Activated T-helper 1 cell treated with anti-CD3 and anti-CD28 coated beads, Interleukin-2, amount 50 U/mL, for 16 hours (primary cell): ENCODE measurements at places on chromosomes 2 and 18.

GRCh38 chr18:31658670-31659575, 25.5 kb downstream of the B4GALT6 start:
- no peak for DNase-seq

DNA sequence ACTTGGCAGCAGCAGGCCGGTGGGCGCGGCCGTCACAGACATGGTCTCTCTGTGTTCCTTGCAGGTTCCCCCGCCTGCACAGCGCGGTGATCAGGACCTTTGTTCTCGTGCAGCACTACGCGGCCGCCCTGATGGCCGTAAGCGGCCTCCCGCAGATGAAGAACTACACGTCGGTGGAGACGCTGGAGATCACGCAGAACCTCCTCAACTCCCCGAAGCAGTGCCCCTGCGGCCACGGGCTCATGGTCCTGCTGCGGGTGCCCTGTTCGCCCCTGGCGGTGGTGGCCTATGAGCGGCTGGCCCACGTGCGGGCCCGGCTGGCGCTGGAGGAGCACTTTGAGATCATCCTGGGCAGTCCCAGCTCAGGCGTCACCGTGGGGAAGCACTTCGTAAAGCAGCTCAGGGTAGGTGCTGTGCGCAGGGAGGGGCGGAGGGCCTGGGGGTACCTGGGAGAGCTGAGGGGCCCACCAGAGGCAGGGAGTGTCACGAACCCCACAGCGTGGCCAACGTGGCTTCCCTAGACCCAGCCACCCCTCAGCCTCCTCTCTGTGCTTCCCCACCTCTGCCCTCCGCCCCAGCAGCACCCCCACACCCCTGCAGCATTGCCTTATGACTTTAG, 59.3 kb downstream of the NTSR2 start:
- no peak for DNase-seq

GRCh38 chr2:173350383-173350782, 4.3 kb upstream of the CDCA7 start:
- no peak for DNase-seq

GRCh38 chr2:48258481-48259149, 271.3 kb upstream of the STON1 start:
- DNase-seq, result no peak

GRCh38 chr2:194672994-194673393, 984.0 kb upstream of the SLC39A10 start:
- DNase-seq, result no peak
